ENCODE measurements at places on chromosomes 5 and 9.

GRCh38 chr5:78895616-78896015, 89.5 kb downstream of the ARSB start:
- no peak for DNase-seq

GRCh38 chr5:19266791-19267190, 721.2 kb downstream of the CDH18 start:
- DNase-seq: no peak

DNA sequence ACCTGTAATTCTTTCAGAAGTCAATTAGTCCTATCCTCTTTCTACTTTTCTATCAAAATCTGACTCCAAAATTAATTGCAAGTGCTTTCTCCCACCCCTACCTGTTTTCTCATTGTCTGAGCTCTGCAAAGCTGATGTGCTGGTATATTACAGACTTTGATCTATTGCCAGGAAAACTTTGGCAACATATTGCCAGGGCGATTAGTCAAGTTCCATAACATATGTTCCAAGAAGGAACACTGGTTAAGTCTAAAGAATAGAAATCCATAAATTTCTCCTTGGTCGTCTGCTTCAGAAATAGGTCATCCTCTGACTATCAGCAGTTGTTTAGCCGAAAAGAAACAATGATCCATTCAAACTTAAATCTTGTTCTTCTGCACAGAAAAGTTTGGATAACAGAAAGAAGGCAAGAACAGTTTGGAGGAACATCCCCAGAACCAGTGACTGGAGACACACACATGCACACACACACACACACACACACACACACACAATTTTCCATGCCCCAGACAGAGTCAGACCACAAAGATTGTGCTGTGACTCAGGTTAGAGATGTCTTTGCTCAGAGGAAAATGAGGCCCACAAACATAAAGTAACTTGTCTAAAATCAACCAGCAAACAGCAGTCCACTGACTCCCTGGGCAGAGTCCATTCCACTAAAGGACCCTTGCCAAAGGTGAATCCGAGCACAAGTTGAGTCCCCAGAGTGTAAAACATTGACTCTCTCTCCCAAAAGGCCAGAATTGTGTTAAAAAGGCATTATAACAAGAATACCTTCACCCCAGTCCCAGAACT, 202.1 kb downstream of the DEPDC1B start:
- no peak for DNase-seq

- no peak for DNase-seq
Observed at GRCh38 chr5:544675-545355, 20.6 kb upstream of the SLC9A3 start.

DNA sequence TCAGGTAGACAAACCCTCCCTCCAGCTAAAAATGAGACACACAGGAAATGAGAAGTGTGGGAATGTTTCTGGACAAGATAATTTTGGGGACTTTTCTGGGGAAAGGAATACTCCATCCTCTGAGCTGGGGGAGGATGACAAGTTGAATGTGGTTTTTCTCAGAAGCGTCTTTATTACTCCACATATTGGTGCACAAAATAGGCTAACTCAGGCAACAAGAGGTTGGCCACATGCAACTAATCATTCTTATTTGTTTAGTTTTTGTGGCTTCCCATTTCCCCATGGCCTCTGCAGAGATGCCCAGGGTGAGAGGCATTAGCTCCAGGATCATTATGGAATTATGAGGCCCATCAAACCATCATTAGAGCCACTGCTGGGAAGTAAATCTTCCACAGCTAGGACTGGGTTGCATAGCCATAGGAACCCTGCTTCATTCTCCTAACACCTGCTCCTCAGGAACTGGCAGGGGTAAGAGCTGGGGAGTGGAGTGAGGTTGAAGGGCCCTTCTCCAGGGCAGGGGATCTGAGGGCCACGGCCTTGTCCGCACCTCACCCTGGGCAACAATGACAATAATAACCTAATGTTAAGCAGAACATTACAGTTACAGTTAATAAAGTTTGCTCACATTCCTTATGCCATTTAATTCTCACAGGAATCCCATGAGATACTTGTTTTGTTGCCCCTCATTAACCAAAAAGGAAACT, 9.3 kb upstream of the SIL1 start:
- DNase-seq: no peak
